ENCODE measurements at places on chromosomes 3 and 15. TPM values are rescaled to one million over a fixed set of nuclear protein-coding genes. Genes with fewer than 3 reads are reported as not detected.

KNG1 gene
- total RNA-seq: not detected

GRCh38 chr15:53675832-53676231 is 83.6 kb downstream of the WDR72 start:
- no peak for DNase-seq

DNA sequence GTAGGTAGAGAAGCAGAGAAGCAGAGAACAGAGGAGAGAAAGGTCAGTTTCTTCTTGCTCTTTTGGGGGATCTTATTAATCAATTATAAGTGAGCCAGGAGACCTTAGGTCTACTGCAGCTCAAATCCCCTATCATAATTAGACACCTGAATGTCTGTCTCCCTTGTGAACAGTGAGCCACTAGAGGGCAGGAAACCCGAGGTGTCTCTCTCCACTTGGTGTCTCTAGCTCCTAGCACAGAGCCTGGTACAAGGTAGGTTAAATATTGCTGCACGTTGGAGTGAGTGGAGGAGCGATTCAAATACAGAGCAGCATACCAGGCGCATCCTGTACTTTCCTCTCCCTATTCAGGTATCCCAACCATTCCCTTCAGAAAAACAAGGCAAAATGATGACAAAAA is 2.0 kb upstream of the ST8SIA2 start:
- peak; percentile 52 for DNase-seq

DNA sequence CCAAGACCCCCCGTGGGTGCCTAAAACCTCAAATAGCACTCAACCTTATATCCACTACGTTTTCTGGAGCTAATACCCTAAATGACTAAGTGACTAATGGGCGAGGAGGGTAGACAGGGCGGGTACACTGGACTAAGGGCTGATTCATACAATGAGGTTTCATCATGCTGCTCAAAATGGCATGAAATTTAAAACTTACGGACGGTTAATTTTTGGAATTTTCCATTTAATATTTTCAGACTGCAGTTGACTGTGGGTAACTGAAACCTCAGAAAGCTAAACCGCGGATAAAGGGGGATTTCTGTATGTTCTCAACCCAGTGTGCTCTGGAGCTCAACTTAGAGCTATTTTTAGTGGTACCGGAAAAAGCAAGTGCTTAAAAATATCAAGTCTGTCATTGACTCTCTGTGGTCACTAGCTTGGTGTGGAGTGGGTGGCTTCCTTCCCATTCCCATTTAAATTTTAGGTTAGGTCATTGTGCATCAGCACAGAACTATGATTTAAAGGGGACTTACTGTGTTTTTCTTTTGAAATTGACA is 72.9 kb downstream of the LRRC28 start:
- DNase-seq: peak; percentile 92

NR1I2 gene
- total RNA-seq: not detected

DNA sequence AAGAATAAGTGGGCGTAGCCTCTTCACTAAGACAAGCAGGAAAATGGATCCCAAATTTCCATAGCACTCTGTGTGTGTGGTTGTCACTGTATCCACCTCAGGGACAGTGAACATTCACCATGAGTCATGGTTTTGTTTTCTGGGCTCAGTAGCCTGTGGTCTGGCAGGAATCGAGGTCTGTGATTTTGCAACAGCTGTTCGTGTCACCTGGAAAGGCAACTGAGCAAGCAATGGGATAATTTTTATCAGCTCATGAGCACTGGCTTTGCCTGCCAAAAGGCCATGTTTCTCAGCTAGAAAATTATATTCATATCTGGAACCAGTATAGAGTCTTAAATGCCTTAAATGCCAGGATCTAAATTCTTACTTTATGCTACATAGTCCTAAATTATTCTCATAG is 60.9 kb downstream of the STRIT1 start:
- peak; percentile 100 for DNase-seq

DNA sequence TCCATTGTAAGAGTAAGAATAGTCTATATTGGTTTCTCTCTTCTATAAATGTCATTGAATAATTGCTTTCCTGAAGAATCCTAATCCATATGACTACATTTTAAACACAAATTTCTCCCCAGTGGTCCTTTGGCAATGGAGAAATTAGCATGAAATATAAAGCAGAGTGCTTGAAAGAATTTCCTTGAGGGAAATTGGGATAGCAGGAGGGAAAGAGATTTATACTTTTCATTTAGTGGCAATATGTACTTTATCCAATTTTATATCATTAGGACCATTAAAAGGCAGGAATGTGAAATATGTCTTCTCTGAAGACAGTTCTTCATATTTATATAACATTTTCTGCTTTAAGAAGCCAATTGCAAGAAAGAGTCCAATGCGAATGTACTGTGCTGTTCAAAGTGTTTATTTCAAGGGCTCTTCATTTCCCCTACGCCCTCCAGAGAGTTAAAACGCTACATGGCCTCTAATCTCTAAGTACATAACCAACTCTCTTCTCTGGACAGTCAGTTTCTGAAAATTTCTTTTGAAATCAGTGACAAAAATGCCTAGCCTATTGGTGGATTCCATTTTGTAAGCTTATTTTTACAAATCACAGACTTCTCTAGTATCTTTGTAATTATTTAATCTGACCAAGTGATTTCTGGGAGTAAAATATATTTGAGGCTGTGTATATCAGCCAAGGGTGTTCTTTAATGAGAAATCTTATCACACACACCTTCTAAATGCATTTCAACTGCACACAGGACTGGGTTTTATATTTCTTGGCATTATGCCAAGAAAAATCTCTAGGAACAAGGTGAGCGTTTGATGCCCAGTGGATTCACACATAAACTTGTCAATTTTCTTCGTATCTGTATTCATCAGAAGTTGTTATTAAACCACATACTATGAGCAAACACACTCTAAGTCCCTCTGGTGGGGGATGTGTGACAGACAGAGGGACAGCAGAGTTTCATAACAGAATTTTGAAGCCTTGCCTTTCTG is 51.2 kb downstream of the KCNAB1 start:
- no peak for DNase-seq

GRCh38 chr3:133136114-133137041 is 98.2 kb downstream of the TMEM108 start:
- peak; percentile 62 for DNase-seq

TTLL13 gene
- total RNA-seq: not detected

DNA sequence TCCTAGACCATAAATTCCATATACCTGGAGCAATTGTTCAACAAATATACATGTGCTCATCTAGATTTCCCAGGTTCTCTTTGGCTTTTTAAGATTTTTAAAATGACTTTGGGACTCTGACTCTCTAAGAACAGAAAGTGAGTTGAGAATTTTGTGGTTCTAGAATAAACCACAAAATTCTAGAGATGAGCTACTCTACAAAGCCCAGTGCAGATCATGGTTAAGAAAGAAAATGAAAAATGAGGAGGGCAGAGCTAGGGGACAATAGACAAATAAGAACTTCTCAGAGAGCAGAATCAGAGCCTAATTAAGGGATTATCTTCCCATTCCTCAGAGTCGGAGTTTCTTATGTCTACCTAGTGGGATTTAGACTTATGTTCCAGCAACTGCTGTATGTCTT is 694.7 kb downstream of the ZNF385D start:
- no peak for DNase-seq

GRCh38 chr15:81301815-81302399 is 22.0 kb downstream of the STARD5 start:
- DNase-seq: no peak

DNA sequence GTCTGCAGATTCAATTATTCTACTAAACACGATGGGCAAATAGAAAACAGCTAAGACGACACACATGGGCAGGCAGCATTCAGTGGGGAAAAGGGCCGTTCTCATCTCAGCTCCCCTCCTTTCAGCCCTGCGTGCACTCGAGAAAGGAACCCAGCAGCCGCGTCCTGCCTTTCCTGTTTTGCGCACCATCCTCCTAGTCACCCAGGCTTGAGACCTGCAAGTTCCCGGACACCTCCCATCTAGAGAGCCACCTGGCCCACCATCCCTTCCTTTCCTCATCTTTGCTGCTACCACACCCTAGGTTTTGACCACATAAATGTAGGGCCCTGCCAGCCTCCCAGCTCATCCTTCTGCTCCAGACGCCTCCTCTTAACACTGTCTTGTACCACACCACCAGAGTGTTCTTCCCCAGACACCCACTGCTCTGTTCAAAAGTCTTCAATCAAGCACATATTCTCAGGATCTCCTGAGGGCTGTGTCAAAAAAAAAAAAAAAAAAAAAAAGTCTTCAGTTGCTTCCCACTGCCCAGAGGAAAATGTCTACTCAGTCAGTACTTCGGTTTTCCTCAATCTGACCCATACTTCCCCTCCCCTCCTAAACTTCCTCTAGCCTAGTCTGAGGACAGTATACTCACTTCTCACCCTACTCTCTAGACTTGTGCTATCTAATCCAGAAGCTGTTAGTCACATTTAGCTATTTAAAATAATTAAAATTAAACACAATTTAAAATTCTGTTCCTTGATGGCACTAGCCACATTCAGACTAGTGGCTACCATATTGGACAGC is 182.0 kb downstream of the STT3B start:
- no peak for DNase-seq

GRCh38 chr3:177538750-177539730 is 341.8 kb upstream of the TBL1XR1 start:
- DNase-seq: no peak

GPR160 gene
- total RNA-seq: 0.40 TPM

GRCh38 chr3:61901986-61902385 is 340.6 kb downstream of the PTPRG start:
- no peak for DNase-seq

GRCh38 chr3:170737498-170738162 is 132.4 kb downstream of the RPL22L1 start:
- DNase-seq: no peak

- peak; percentile 57 for DNase-seq
Observed at GRCh38 chr3:186287711-186288110, 74.3 kb downstream of the DGKG start.

- no peak for DNase-seq
Observed at GRCh38 chr3:29761517-29761916, 480.6 kb downstream of the RBMS3 start.

GRCh38 chr15:101193806-101194545 is 57.9 kb downstream of the CHSY1 start:
- no peak for DNase-seq

DNA sequence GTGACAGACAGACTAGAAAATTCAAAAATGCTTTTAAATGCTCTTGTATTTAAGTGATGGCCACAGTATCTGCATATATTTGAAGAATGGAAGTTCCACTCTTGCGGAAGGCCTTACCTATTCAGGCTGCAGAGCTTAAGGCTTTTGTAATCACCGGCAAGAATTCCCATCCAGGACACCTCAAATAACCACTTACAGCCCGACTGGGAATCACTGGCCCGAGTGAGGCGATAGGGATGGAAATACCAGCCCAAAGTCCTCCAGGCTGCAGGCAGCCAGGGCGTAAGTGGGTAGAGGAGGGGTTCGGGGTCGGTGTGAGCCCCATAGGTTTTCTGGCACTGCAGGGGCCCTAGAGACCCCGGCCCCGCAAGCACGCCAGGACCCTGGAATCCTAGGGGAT is 9.5 kb downstream of the CMTM7 start:
- no peak for DNase-seq

- DNase-seq: no peak
Observed at GRCh38 chr3:133169331-133170068, 131.3 kb downstream of the TMEM108 start.

MUC20 gene
- total RNA-seq: not detected

GRCh38 chr15:68507447-68507846 is 71.3 kb upstream of the CORO2B start:
- DNase-seq: no peak

CPEB1 gene
- 6.0 TPM for total RNA-seq

- peak; percentile 78 for DNase-seq
Observed at GRCh38 chr3:174495928-174496327, 363.2 kb upstream of the NAALADL2 start.

DNA sequence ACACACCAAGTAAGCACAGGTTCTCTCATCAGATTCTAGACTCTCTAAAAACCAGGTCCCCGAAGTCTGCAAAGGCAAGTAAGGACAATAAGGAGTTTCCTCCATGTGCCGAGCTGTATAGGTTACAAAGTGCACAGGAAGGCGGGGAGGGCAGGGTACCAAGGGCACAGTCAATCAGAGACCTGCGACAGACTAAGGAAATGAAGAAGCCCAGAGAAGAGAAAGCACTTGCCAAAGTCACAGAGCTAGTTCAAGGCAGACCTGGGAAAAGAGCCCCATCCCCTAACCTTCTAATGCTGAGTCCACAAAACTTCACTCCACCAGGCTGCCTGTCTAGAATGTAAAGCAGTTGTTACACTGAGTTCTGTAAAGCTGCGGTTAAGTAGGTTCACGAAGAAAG is 1.7 kb downstream of the SEC13 start:
- DNase-seq: no peak

ERICH6 gene
- 0.38 TPM for total RNA-seq

DNA sequence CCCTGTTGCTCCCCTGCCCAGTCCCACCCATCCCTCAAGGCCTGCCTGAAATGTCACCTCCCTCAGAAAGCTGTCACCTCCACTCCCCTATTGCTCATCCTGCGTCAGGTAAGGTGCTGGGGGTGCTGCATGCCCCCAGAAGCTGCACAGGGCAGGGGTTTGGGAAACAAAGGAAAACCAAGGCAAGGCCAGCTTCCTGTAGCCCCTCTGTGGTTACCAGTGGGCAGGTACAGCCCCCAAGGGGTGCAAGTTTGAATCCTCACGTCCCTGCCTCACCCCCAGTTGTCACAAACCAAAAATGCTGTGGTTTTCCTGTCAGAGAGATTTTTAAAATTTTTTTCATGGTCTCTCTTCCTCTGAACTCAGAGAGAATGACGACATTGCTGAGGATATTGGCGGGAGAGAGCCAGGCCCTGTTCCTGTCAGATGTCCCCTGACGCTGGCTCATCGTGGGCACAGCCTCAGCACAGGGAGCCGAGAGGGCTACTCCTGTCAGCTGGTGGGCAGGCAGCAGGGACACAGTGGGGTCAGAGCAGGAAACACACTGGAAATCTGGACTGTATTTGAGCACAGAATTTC is 27.0 kb downstream of the PSTPIP1 start:
- DNase-seq: peak; percentile 39

POLQ gene
- 14.6 TPM for total RNA-seq

Data from LHCN-M2 (cell line).